ENCODE measurements at places on chromosomes 3 and 15.

GRCh38 chr15:39934397-39935071, 619 bp downstream of the EIF2AK4 start:
- DNase-seq, result peak; percentile 30

DNA sequence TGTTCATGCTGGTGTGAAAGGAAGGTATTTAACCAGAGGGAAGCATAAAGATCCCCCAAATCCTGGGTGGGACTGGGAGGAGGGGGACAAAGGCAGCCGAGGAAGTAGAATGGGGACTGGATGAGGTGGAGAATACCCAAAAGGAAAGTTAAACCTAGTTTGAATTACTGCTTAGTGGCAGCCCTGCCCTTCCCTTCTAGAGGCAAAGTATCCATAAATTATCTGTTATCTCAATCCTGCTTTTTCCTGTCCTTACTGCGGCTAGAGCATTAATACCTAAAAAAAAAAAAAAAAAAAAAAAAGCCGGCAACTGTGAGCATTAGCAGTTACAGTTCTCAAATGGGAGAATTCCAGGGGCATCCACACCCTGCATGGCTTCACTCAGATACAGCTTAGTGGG, 139.0 kb downstream of the RYR3 start:
- DNase-seq, result no peak

DNA sequence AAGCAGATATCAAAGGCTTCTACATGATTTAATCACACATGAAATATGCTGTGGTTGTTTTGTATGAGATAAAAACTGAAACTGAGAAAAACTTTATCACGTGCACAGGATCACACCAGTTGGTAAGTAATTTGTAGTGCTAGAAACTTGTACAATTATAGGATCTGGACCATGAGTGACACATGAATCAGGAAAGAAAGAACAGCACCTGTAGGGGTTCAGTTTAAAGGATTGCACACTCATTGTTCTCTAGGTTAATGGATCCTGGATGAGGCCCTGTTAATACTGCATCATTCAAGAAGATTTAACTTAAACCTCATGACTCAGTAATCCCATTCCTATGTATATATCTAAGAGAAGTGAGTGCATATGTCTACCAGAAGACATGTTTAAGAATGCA, 87.9 kb downstream of the STT3B start:
- no peak for DNase-seq

GRCh38 chr3:139353920-139354556, 10.2 kb downstream of the MRPS22 start:
- DNase-seq, result peak; percentile 71

DNA sequence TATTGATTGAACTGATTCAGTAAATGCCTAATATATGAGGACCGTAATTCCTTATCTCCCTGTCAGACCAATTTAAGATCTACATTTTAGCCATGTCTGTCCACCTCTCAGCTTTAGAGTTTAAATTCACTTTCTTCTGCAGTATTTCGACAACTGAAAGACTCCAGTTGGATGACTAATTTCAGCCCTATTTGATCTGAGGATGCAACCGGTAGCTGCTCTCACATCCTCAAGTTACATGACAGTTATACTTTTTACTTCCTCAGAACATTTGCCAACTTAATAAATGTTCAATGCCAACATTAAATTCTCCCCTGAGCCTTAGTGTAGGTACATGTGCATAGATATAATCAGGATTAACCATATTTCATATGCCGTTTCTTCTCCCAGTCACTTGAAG, 2.5 kb upstream of the HHLA2 start:
- DNase-seq, result no peak

- DNase-seq, result no peak
Measured at GRCh38 chr3:47404955-47405790, 24.4 kb downstream of the PTPN23 start.

DNA sequence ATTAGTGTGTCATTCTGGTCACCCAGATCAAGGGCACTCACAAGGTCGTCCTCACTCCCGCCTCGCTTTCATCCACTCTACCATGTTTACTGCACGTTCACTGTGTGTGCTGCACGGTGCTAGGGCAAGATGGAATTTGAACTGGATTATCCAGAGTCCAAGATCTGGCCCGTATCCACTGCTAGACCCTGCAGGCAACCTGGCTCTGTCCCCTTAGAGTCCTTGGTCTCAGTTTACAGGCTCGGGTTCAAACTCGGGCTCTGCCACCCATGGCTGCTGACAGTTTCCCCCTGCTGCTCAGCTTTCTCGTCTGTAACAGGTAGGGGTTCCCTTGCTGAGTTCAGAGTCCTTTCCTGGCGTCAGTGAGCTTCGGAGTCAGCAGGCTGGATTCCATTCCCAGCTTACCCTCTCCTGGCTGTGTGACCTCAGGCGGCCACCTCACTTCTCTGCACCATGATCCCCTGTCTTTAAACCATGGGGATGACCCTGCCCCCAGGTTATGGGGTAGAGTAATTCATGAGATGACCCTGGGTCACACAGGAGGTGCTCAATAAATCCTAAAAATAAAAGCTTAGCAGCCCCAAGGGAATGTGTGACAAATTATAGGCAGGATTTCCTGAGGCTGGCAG, 79.6 kb upstream of the SLC6A6 start:
- DNase-seq, result no peak

DNA sequence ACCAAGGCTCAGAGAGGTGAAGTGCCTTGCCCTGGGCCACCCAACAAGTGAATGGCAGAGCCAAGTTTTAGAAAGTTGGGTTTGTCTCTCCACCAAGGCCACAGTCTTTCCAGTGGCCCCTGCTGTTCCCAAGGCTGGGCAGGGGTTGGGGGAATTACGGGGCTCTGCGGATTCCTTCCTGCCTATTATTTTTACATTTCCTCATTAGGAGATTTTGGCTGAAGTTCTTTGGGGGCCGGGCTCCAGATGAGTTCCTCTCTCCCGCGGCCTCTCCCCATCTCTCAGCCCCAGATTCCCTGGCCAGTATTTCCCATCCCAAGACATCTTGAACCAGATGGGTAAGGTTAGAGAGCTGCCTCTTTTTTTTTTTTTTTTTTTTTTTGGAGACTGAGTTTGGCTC, 44.0 kb upstream of the SMAD6 start:
- no peak for DNase-seq

GRCh38 chr15:77538793-77539497, 93.8 kb downstream of the LINGO1 start:
- peak; percentile 78 for DNase-seq

DNA sequence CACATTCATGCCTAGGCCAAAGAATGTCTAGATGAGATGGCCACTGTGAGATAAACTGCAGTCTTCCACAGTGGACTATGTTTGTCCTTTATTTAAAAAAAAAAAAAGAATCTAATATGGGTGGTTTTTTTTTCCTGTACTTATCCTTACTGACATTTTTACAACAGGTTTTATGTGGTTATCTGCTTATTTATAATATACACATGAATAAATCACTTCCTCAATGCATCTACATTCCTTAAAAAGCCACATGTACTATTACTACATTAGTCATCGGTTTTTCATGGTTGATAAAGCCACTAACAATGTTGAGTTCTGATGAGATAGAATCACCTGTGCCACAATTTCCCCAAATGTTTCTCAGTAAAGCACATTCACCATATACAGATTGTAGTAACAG, 341.3 kb upstream of the THBS1 start:
- DNase-seq, result no peak

- DNase-seq, result peak; percentile 10
Measured at GRCh38 chr15:77709135-77709886, 76.6 kb upstream of the LINGO1 start.
